ENCODE measurements at places on chromosomes 13 and 19. TPM values are rescaled to one million over a fixed set of nuclear protein-coding genes. Genes with fewer than 3 reads are reported as not detected.

CAPN12 gene
- not detected for total RNA-seq

GRCh38 chr13:43516401-43516833 lies 270.4 kb downstream of the ENOX1 start:
- peak; percentile 96 for DNase-seq

DNA sequence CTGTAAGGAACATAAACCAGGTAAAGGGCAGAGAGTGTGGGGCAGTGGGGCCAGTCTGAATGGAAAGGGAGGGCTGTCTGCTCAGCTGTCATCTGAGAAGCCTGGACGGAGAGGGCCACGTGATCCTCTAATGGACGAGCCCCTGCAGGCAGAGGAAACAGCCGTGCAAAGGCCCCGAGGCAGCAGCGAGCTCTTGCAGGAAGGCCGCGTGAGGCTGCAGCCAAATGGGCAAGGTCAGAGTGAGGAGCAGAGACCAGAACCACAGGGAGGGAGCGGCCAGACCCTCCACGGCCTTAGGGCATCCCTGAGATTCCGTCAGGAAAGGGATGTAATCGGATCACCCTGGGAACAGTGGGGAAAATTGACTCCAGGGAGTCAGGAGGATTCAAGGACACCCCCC lies 4.4 kb downstream of the LILRB4 start:
- no peak for DNase-seq

- peak; percentile 79 for DNase-seq
Observed at GRCh38 chr19:17766543-17767131, 15.4 kb downstream of the FCHO1 start.

DNA sequence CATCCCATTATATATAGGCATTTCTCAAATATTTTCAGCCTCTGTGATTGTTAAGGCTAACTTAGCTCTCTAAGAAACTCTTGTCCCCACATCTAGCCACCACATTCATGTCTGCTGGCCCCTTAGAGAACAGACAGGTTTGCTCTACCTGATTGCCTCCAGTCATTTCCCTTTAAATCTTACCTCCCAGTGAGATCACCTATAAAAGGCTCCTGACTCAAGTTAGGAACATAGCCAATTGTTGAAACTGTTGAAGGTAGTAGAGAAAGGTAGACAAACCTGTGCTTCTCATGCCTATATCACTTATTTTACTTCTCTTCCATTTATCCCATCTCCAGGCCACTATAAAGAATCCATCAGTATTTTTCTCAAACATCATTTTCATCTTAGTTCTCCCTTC lies 771.4 kb downstream of the DIAPH3 start:
- DNase-seq = no peak

- DNase-seq = peak; percentile 87
Observed at GRCh38 chr19:57934820-57935665, at the start of gene ZNF418. ZNF418 (minus strand) TSS chr19:57935402; CDS start chr19:57933822, 1,580 bp downstream.

MATK gene
- total RNA-seq = not detected

GRCh38 chr13:26664876-26665275 lies 95.7 kb downstream of the GPR12 start:
- DNase-seq = no peak

ZNF284 gene
- total RNA-seq = 3.5 TPM

DNA sequence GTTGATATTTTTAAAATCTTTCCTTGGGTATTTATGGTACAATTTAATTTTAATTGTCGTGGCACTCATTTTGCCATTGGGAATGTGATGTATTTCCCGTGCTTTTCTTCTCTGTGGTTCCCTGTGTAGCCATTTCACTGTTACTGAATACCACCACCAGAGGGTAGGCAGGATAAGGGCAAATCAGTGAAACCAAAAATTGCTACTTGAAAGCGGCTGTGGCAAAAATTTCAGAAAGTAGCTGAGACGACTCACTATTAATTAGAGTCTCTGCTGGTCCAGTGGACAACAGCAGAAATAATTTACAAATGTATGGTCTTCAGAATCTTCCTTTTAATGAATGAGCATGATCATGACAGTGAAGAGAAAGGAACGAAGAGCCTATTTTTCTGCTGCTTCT lies 34.4 kb upstream of the MIR17HG start:
- peak; percentile 24 for DNase-seq

MBD3L2 gene
- total RNA-seq = not detected

GRCh38 chr13:49936968-49937273 lies 781 bp upstream of the SPRYD7 start:
- no peak for DNase-seq

DNA sequence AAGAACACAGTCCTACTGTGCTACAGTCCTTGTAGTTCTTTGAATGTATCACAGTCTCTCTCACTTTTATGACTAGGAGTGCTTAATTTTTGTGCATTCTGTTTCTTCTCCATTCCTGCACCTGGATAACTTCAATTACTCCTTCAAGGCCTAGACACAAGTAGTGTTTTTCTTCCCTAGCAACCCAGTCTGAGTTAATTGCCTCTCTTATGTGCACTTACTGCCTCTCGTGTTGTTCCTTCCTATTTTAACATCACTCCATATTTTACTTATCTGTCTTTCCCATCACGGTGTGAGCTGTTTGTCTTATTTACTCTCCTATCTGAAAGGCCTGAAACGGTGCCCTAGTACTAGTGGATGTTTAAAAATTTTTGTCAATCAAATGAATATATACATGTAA lies 101.5 kb downstream of the HS6ST3 start:
- no peak for DNase-seq

DNA sequence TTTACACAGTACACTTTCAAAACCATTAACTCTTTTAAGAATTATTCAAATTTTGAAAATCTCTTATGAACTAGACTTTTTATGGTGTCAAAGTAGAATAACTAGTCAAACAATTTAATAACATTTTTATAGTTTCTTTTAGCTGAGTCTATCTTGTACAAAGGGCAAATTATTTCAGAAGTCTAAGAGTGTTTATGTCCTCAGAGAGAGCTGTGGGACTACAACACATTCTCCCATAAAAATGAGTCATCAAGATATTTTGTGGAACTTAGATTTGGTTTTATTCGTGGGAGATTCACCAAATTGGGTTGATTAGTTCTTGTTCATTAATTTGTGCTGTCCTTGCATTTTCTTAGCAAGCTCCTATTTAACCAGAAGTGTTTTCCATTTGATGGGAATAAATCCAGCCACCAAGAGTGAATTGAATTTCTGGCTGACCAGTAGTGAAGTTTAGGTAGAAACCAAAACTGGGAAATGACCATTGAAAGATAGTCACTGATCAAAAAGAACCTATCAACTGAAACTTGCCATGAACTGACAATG lies 291.0 kb downstream of the DLEU7 start:
- DNase-seq = no peak

DGKH gene
- total RNA-seq = 17.1 TPM

DNA sequence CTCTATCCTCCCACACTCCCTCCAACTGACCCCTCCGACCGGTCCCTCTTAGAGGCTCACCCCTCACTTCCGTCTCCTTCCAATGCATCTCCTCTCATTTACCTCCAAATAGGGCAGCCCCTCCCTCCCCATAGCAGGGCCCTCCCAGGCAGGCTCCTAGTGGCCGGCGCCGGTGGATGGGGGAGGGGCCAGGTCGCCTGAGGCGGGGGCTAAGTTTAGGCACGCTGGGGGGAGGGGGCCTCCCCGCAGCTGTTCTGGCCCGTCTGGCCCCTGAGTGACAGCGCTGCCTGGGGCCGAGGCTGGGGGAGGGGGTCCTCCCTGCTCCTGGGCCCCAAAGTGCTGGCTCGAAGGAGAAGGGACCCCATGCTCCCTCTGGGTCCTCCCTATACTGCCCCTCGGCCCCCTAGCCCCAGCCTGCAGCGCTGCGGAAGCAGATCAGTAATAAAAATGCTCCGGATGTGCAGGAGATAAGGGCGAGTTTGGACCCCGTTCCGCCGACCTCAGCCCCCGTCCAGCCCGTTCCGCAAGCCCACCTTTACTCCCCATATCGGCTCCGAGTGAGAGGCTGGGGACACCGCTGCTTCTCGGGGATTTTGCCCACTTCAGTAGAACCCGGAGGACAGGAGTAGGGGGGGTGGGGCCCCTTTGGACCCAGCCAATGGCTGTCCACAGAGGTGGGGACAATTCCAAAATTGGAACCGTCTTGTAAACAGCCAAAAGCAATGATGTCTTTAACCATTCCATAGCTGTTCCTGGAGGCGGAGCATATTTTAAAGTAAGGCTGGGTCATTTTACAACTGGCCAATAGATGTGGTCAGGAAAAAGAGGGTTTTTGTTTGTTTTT lies 4.0 kb downstream of the RTN2 start:
- peak; percentile 72 for DNase-seq

ZNF490 gene
- total RNA-seq = 7.4 TPM

ABCA7 gene
- 21.6 TPM for total RNA-seq

KRTDAP gene
- total RNA-seq = not detected

DNA sequence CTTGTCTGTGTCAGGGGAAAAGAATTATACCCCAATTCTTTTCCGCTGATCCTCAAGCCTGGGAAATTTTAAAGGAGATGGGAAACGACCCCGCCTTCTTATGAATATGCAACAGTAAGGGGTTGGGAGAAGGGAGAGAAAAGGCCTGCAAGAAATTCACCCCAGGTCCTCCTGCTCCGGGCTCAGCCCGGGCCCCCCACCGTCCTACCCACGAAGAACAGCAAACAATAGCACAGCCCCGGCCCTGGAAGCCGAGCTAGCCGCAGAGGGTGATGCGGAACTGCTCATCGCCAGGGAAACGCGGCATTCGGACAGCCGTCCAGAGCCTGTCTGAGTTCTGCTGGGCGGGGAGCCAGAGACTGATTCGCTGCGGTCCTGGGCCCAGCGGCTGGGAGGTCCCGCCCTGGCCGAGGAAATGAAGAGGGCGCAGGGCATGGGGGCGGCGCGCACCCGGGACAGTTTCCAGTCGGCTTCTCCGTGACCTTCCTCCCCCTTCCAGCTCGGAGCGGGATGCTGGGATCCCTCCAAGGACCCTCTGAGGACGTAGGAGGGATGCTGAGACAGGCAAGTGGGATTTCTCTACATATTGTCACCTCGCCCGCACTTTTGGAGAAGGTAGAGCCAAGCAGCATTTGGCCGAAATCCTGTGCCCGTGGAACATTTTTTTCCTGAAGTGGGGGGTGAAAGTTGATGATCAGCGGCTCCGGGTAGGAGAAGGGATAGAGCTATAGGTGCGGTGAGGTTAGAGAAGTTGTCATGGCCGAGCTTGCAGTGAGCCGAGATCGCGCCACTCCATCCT lies 82.3 kb upstream of the C1QTNF9B start:
- peak; percentile 84 for DNase-seq

PINLYP gene
- total RNA-seq = 6.4 TPM

- DNase-seq = no peak
Observed at GRCh38 chr13:83824120-83824519, 58.2 kb downstream of the SLITRK1 start.

FAM83E gene
- total RNA-seq = 0.18 TPM

SRRM5 gene
- not detected for total RNA-seq

DNA sequence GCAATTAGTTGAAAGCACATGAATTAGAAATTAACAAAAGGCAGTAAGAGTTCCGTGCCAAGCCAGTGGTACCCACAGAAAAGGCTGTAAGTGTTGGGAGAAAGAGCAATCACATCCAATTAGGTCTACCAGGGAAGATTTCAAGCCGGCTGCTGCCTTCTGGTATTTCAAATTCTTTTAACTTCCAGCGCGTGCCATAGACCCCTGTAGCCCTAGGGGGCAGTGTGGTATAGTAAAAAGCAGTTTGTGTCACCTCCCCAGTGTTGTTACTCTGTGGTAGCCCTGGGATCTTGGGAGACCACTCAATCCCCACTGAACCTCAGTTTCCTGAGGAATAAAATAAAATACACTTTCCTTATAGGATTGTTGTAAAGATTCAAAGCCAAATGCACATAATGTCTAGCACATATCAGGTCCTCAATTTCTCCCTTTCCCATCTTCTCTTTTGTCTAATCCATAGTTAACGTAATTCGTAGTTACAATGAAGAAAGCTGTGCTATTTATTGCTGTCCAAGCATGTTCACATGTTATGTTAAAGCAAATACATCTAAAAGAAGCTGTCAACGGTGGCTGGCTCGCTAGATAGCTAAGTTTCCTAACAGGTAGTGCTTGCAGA lies 230.2 kb downstream of the TDRD3 start:
- DNase-seq = peak; percentile 27

UBE2L5 gene
- total RNA-seq = not detected

TCF3 gene
- total RNA-seq = 74.2 TPM

- DNase-seq = peak; percentile 21
Observed at GRCh38 chr19:19081642-19082151, 17.9 kb downstream of the SLC25A42 start.

GRCh38 chr19:10826231-10826630 lies 9.8 kb downstream of the TMED1 start:
- no peak for DNase-seq

GRCh38 chr13:39347926-39348901 lies 254.8 kb downstream of the LHFPL6 start:
- no peak for DNase-seq

DNA sequence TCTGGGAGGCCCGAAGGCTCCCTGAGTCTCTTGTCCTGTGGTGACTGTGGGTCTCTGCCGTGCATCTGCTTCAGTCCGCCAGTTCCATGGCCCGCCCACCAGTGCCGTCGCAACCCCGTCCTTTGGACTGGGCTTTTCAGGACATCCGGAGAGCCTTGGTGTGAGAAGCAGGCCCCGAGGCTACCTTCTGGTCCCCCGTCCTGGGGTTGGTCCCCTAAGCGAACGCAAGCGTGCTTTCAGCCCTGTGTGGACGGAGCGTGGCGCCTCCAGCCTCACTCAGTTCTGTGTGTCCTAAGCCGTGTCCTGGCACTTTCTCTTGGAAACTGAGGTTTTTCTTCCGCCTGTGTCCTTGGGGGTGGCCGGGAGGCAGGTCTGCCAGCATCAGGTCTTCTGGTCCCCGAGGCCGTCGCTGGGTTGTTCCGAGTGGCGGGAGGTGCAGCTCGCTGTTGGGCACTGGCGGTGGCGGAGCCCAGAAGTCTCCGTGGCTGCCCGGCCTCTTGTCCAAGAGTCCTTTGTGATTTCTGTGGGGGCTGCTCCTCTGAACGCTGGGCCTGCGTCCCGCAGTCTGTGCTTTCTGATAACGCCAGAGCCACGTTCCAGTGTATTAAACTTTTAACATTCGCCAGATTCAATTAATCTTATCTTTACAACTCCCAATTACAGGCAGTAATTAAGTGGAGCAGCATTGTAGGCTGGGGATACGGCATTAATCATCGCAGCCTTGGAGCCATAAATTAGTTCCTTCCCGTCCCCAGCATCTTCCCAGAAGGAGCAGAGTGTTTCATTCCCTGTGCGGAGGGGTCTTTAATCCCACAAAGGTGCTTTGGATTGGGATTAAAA lies 99.5 kb downstream of the KDM4B start:
- no peak for DNase-seq

- DNase-seq = no peak
Observed at GRCh38 chr13:34312578-34312977, 494.6 kb downstream of the RFC3 start.

- DNase-seq = peak; percentile 37
Observed at GRCh38 chr19:35357867-35358573, at the start of gene FFAR3. FFAR3 (plus strand) TSS chr19:35358460; CDS start chr19:35358891, 431 bp downstream.

MUC16 gene
- not detected for total RNA-seq

DNA sequence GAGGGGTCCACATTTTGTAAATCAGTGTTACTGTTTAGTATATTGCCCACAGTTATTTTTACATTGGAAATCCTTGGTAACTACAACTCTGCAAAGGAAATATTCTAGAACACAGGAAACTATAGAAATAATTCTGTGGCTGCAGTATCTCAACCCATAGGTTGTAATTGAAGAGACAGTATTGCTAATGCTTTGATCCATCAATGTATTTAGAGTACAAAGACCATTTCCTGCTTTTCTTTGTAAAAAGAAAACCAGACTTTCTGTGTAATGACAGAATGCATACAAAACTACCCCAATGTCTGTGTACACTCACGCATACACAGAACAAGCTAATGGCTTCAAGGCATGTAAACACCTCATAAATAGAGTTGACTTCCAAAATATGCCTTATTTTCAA lies 622.1 kb upstream of the ARGLU1 start:
- no peak for DNase-seq

Measured in fibroblast of the aortic adventitia (primary cell).